ENCODE measurements at places on chromosomes 7 and 10.

- no peak for DNase-seq
These were observed 168.4 kb downstream of the BTAF1 start for GRCh38 chr10:92091965-92092364.

- DNase-seq: no peak
These were observed 119.4 kb upstream of the NRBF2 start for GRCh38 chr10:63013755-63014154.

DNA sequence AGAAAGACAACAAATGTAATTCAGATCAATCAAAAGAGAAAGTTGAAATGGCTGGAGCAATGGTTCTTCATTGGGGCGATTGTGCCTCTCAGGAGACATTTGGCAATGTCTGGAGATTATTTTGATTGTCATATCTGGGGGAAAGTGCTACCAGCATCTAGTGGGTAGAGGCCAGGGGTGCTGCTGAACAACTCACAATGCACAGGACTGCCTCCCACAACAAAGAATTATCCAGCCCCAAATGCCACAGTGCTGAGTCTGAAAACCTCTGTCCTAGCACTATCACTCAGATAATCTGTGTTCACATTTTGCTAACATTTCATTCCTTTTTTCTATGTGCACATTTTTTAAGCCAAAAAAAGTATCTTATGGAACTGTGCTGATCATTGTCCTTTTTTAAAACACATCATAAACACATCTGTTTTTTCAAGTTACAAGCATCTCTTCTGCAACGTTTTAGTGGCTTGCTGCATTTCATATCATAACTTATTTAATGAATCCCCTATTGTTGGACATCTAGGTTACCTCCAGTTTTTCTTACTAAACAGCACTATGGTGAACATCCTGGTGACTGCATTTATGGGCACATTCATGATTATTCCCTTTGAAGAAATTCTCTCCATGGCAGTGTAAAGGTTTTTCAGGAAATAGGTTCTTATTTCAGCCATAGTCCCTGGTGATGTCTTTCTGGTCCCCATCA, 114.2 kb downstream of the C10orf105 start:
- DNase-seq: peak; percentile 5

DNA sequence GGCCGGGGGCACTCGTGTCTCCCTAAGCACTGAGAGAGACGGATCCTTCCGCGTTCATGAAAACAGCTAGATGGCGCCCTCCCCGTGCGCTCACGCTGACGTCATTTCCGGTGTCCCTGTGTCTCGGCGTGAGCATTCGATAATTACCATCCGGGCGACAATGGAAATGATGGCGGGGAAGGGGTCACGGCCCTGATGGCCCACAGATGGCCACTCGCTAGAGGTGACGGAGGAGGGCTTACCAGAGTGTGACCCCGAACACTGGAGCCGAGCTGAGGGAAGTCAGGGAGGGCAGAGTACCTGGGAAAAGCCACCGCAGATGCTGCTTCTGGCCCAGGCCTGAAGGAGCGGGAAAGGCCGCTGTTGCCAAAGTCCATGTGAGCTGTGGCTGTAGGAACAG, 222.9 kb downstream of the TCERG1L start:
- no peak for DNase-seq

DNA sequence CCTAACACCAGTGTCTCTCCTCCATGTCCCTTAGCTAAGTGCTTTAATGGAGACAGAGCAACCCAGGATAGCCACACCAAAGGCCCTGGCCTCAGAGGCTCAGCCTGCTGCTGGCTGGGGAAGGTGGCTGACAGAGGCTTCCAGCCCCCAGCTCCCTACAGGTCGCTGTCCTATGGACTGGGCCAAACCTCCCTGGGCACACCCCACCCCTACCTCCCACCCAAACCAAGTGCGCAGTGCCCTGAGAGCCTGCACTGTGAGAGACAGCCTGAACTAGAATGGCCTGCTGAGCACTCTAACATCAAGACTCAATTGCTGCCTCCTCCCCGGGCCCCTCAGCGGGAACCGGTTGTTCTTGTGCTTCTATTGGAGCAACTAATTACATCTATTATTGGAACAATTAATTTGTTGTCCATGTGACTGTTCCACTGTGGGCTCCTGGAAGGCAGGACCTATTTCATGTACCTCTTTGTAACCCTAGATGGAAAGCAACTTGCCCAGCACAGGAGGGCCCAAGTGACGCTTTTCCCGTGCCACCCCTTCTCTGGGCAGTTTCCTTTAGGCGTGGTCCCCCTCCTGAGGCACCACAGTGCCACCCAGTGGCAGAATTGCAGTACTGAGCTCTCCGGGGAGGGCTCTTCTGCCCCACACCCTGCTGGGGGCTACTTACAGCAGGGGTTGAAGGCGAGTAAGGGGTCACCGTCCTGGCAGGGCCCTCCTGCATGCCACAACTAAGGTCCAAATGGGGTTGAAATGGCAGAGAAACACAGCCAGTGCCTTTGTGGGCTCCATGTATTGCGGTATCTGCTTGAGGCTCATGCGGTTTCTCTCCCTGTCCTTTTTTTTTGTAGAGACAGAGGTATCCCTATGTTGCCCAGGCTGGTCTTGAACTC, 63.7 kb upstream of the WAPL start:
- peak; percentile 42 for DNase-seq

DNA sequence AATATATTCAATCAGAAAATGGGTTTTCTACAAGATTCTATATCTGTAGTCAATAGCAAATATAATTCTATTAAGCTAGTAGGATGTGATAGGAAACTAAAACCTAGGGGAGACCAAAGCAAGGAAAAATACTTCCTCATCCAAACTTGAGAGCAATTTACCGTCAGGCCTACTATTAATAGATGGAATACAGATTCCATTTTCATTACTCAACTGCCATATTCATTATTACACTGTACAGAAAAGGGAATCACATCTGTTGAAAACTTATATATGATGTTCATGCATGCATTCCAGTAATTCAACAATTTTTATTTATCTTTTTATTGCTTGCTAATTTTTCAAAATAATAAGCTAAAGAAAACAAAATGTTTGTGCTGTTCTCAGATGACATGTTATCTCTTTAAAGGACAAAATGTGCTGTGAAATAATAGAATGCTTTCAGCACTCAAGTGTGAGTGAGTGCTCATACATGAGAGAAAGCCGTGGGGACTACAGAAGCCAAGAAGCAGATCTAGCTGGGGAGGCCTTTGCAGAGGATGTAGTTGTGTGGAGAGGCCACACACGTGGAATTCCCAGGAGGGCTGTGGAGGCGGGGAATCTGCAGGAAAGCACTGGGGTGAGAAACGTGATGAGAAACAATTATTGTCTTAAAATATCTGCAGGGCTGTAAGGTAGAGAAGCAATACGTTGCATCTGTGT, 110.0 kb downstream of the EGFR start:
- no peak for DNase-seq

GRCh38 chr10:72344932-72345331, 9.8 kb downstream of the DNAJB12 start:
- no peak for DNase-seq

DNA sequence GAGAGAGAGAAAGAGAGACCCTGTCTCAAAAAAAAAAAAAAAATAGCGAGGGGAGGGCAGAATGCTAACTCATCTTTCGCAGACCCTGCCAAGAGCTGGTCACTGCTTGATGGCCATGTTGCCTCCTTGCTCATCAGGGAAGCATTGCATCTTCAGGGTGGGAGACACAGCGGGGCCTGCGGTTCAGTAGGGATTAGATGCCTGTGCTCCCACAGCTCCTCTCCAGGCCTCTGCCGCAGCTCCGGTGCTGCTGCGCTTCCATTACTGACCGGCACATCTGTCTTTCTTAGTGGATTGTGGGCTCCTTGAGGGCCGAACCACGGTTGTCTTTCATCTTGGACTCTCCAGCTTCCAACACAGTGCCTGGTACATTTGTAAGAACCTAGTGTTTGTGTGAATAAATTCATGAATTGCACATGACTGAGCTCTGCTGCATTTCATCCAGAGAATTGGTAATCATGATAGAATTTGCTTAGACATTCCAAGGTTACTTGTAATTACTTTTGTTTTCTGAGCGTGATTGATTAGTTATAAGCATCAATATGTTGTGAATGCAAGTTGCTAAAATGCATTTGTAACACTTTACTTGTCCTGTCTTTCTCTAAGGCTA, 16.8 kb downstream of the HK1 start:
- DNase-seq: no peak

- peak; percentile 8 for DNase-seq
These were observed 40.6 kb downstream of the SYPL1 start for GRCh38 chr7:106071356-106071998.

- DNase-seq: no peak
These were observed 244.4 kb downstream of the ZWINT start for GRCh38 chr10:56116684-56117083.

DNA sequence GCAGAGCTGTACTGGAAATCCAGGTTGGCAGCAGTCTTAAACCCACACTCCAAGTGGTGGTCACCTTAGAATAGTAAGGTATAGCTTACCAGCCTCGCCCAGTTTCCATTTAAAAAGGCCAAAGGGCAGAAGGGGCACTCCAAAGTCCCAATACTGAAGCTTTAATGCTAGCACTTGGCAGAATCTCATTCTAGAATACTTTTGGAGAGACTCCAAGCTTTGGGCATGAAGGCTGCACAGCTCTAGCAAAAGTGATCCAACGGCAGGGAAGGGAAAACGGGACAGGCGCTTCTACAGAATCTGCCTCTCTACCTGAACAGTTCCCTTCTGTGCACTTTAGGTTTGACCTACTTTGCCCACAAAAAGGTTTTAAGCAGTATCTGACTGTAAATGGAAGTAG, 19.7 kb downstream of the SMURF1 start:
- DNase-seq: no peak

GRCh38 chr7:50448823-50449222, 1.3 kb downstream of the FIGNL1 start:
- no peak for DNase-seq

DNA sequence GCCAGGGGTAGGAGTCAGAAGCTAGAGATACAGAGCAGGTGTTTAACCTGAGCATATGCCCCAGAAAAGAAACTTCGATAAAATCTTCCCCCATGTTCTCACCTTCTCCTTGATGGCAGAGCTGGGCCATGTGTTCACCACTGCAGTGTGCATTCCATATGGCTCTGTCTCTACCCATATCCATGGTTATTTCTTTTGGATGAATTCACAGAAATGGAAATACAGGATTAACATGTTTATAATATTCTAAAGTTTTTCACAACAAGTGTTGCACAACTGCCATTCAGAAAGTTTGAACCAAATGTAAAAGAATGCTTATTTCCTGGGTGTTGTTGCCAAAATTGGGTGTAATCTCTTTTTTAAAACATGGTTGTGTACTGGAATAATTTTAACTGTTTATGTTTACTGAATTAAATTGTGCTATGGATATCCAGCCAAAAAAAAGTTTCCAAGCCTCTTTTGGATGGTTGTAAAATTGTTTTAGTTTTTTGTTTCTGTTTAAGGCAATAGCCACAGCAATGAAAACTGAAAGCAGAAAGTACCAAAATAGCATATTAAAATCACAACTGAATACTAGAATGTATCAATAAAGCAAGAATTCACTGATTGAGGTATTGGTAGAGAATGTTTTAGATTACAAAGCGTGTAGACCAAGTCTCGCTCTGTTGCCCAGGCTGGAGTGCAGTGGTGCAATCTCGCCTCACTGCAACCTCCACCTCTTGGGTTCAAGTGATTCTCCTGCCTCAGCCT, 19.9 kb upstream of the CCNY start:
- no peak for DNase-seq

- no peak for DNase-seq
These were observed 31.6 kb downstream of the CALML5 start for GRCh38 chr10:5467634-5468255.

GRCh38 chr10:103069453-103070331, 123.4 kb downstream of the NT5C2 start:
- DNase-seq: peak; percentile 34

DNA sequence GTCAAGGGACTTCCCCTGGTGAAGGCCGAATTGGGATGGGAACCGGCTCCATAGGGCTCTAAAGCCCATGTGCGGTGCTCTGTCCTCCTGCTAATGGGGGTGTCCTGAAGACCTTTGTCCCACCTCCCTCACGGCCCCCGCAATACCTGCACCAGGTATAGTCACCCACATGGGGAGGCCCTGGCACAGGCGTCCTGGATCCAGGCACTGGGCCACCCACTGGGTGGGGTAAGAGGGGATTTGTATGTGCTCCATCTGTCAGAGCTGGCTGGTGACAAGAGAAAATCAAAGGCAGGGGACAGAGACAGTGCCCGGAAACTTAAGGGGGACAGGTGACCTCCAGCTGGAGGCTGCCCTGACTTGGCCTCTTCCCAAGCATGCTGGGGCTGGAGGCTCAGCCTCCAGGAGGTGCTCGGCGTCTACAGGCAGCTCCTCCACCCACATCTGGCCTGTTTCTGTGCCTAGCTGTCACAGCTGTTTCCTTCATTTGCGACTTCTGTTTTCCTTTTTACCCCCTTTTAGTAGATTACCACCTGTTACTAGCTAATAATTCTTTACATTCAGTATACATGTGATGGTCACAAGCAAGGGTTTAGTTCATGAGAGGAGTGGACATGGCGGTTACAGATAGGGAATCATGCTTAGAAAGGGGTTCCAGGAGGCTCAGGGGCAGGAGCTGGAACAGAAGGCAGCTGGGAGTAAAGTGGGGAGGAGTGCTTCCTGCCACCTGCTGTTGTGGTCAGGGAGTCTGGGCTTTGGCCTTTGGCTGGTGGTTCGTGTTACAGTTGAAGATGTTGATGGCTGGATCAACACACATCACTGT, 2.3 kb upstream of the CUZD1 start:
- DNase-seq: no peak

- no peak for DNase-seq
These were observed 28.7 kb downstream of the PUS7 start for GRCh38 chr7:105493196-105493922.

DNA sequence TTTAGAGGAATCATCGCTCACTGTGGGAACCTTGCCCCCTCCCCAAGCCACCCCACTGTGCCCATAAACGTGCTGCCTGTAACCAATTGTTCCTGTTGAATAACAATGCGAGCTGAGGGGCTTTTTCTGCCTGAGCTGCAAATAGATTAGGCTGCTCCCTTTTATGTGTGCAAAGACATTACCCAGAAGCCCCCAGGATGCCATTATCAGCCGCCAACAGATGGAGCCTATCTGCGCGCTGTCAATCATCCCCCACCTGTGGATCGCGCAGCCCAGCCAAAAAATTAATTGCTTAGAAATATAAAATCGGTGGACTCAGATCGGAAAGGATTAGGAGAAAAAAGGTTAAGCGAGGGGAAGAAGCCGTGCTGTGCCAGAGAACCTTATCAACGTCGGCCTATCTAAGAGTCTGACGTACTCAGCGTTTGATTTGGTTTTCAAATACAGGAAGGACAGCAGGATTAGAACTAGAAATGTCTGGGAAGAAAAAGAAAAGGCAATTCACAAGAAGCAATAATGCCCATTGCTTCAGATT, 167.3 kb upstream of the MYO3A start:
- no peak for DNase-seq

GRCh38 chr7:120077777-120078176, 195.2 kb upstream of the KCND2 start:
- no peak for DNase-seq
